Activated gamma-delta T cell treated with anti-CD3 and anti-CD28 coated beads, Interleukin-2, amount 50 U/mL, for 16 hours (primary cell): ENCODE measurements at places on chromosomes 5 and 9.

DNA sequence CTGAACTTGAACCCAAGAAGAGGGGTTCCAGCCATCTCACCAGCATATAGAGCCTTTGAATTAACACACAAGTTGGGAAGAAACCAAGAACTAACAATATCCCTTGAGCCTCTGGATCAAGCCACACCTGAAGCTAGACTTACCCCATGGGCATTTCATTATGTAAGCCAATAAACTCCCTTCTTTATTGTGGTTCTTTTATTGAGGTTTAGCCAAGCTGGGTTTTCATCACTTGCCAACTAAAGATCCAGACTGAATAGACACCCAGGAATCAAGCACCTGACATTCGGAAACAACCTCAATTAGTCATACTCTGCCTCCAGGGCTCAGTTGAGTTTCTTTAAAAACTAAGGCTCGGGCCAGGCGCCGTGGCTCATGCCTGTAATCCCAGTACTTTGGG is 226.7 kb downstream of the AGTPBP1 start:
- DNase-seq, result no peak

DNA sequence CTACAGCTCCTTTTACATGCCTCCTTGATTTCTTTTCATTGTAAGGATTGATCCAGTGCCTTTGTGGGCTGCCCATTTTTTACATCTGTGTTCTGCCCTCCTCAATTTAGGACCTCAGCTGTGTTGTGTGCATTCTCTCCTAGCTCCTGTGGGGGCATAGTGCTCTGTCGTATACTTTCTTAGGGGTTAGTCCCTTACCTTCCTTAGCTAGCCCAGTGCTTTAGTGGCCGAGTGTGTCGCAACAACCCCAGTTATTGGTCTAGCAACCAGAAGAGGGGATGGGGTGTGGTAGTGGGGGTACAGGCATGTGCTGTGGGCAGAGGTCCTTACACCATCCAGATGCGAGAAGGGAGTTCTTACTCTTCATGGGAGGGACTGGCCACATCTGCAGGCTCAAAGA is 12.1 kb downstream of the MTRR start:
- no peak for DNase-seq

DNA sequence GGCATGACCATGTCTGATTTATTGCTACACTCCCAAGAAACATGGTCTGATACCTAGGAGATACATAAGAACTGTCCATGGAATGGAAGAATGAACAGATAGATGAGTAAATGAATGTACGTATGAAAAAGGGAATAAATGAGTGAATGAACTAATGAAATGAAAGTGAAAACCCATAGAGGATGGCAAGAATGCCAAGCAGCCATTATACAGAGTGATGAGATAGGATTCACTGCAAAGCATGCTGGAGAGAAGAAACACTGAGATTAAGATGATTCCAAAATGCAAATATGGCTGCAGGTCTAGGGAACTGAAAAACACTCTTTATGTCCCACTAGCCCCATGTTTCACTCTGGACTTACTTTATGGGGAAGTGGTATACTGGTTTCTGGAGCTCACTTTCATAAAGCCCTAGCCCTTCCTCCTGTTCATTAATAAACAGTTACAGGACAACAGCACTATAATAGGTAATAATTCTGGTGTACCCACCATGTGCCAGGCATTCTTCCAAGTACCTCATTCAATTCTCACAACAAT is 170.3 kb upstream of the RAD23B start:
- DNase-seq, result no peak

GRCh38 chr5:16025681-16026080 is 153.9 kb downstream of the MARCHF11 start:
- DNase-seq, result no peak

DNA sequence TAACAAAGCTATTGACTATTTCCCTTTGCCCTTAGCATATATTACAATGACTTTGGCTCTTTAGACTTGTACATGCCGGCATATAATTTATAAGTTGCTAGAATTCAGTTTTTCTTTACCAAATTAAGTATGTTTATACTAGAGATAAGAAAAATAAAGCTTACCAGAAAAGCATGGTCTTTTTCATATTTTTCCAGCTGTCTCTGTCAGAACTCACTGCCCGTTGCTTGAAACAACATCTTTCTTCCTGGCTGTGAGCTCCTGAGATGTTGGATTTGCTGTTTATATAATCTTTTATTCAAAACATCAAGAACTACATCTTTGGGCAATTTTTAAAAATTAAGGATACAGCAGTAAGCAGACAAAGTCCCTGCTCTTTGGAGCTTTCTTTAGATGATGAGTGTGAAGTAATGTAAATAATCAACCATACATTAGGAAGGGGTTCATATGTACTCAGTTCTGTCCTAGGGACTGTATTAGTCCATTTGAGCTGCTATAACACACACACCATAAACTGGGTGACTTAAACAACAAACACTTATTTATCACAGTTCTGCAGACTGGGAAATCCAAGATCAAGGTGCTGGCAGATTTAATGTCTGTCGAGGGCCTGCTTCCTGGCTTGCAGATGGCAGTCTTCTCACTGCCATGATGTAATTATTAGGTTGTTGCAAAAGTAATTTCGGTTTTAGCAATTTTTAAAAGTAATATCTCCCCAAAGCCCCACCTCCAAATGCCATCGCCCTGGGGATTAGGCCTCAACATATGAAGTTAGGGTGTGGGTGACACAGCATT is 45.4 kb upstream of the RANBP3L start:
- DNase-seq, result no peak

GRCh38 chr5:36722900-36723299 is 116.5 kb downstream of the SLC1A3 start:
- no peak for DNase-seq

DNA sequence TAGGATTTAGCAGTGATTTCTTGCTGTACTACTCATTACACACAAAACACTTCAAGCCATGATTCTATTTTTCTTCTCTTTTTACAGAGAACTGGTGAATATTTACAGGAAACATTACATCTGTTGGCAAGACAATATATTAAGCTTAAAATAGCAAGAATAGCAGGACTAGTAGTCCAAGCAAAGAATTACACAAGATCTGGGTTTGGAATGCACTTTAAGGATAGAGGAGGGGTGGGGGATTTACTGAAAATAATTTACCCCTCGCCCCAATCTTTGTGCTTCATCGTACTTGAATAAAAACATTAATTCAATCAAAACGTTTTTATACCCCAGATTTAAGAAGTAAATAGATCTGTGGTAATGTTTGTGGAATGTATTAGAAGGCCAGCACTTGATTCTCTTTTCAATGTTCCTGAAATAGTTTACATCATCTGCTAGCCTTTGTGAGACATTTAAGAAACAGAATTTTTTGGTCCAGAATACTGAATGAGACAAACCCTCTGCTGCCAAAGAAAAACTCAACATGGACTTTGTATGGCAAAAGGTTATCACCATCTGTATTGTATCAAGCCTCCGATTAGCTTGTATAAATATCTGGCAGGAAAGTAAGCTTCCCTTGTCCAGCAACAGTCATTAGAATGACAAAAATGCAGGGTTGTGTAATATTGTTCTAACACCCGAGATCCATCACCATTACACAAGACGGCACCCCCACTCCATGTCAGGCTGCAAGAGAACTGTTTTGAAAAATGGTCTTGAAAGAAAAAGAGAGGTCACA is 23.8 kb downstream of the SVEP1 start:
- no peak for DNase-seq

GRCh38 chr5:96218653-96219052 is 214.4 kb downstream of the PCSK1 start:
- no peak for DNase-seq

DNA sequence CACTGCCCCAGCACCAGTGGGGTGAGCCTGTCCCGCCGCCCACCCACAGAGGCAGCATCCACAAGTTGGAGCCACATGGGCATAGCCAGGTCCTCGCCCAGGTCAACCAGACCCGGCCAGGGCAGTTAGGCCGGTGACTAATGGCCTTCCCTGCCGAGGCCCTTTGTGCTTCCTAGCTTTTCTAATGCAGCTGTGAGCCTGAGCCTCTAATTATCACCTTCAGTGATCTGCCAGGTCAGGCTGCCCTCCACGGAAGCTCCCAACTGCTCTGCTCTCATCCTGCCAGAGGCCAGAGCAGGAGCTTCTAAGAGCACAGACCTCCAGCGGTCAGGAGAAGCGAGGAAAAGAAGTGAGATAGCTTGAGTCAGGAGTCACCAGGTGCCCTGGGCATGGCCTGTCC is 87.1 kb upstream of the PPP1R26 start:
- no peak for DNase-seq
